NCI-H1694 treated with DMSO at 0.1 percent for 48 hours (cell line): ENCODE measurements at places on chromosomes 16 and 17.

DNA sequence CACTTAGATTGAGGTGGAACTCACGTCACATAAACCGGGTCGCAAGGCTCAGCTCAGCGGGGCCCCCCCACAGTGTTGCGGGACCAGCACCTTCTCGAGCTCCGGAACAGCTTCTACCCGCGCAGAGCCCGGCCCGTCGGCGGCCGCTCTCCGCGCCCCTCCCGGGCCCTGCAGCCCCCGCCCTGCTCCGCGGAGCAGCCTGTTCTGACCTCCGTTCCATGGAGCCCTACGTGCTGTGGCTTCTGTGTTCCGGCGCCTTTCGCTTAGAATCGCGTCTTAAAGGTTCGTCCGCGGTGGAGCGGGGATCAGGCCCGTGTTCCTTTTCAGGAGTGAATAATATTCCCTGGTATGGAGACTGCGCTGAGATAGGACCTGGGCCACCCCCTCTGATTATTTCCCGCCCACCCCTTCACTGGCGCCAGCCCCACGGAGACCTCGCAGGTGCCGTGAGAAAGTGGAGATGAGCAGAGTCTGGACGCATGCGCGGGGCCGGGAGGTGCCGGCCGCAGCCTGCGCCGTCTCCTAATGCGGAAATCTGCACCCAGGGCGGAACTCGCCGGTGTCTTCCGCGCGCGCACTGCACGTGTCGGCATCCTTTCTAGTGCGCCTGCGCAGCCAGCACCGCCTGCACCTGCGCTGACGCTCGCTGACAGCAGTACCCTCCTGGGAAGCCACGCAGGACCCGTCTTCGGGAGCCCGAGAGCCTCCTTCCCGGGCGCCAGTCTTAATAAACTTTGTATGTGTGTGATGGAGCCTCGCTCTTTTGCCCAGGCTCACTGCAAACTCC lies 30.9 kb downstream of the ZNF778 start:
- no peak for DNase-seq

DNA sequence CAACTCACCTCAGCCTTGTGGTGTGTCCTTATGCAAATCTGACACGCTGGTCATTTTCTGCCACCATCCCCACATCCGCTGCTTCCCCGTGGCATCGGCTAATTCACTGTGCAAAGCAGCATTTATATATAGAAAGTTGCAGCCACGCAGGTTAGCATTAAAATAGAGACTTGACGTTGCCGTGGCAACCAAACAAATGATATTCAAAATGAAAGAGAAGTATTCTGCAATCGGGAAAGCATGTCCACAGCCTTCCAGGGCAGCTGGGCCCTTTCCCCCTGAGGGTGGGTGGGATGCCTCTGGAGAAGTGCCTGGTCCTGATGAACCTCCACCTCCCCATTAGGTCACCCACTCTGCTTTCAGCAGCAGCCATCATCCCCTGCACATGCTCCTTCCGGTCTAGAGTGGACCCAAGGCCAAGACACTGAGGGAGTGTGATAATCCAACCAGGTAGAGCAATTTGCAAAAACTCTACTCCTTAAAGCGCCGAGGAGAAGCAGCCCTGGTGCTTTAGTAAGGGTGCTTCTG lies 138.7 kb downstream of the GAS7 start:
- no peak for DNase-seq

DNA sequence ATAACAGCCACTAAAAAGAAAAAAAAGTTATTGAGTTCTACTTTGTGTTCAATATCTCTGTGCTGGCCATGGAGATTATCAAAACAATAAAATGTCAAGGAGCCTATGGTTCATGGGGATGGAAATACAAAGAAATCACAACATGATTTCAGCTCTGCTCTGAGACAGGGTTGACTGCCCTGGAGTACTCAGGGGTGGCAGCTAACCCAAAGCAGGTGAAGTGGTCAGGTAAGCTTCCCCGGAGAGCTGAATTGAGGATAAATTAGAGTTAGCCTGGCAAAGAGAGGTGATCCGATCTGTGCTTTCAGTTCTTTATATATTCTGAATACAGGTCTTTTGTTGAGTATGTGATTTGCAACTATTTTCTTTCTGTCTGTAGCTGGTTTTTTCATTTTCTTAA lies 119.3 kb upstream of the TMEM97 start:
- no peak for DNase-seq

DNA sequence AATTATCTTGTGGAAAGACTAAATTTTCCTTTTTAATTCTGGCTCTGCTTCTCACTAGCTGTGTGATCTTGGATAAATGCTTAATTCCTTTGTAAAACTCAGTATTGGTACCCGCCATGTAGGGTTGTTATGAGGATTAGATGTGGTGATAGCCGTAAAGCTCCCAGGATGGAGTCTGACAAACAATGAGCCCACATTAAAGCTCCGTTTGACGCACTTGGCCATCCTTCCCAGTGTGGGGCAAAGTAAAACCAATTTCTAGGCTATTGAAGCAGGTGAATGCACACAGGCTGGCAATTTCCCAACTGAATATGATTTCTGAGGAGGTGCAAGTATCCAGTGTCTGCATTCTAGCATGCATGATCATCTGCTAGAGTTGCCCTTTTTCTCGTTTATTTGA lies 123.6 kb downstream of the MRTFB start:
- DNase-seq: no peak
